ENCODE measurements at places on chromosomes 12 and 14.

- no peak for DNase-seq
These were observed 247.5 kb downstream of the SEC23A start for GRCh38 chr14:38855513-38855912.

GRCh38 chr12:12273291-12273957, 6.6 kb upstream of the LRP6 start:
- DNase-seq, result no peak

- no peak for DNase-seq
These were observed 12.8 kb downstream of the ZFYVE1 start for GRCh38 chr14:73014105-73014504.

GRCh38 chr12:6757028-6757690, 4.2 kb upstream of the MLF2 start:
- no peak for DNase-seq
